ENCODE measurements at places on chromosomes 4 and X.

- DNase-seq: no peak
Measured at GRCh38 chr4:87716371-87717265, 66.5 kb downstream of the DMP1 start.

- DNase-seq: no peak
Measured at GRCh38 chr4:73836373-73837279, at the start of gene CXCL6. Gene CXCL6 (plus strand): TSS chr4:73836678. CDS start chr4:73836751, 73 bp downstream.

DNA sequence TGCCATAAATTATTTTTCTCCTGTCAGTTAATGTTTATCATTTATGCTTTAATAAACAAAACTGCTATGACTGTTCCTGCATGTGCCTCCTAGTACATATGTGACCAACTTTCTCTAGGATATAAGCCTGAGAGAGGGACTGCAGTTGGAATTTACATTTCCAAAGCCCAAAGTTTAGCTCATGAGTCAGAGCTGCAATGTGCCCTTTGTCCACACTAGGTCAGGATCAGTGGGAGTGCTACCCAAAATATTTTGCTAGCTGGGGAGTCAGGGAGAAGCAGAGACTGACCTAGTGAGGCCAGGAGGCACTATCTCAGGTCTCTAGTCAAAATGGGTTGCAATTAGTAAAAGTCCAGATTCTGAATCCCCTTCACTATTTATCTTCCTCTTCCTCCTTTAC lies 92.7 kb downstream of the AR start:
- DNase-seq: no peak

DNA sequence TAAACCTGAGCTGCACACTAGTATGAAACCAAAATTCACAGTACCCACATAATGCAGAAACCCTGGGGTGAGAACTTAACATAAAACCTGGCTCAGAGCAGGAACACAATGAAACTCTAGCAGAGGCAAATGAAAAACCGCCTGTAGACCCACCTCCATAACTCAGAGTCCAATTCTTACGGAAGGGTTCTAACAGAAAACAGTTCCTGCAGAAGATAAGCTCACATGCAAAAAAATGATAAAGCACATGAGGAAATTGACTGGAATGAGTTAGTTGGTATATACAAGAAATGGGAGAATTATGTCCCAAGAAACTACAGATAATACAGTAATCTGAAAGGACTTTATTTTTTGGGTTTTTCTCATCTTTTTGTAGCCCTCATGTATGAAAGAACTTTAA lies 14.7 kb downstream of the RTL9 start:
- DNase-seq: no peak

DNA sequence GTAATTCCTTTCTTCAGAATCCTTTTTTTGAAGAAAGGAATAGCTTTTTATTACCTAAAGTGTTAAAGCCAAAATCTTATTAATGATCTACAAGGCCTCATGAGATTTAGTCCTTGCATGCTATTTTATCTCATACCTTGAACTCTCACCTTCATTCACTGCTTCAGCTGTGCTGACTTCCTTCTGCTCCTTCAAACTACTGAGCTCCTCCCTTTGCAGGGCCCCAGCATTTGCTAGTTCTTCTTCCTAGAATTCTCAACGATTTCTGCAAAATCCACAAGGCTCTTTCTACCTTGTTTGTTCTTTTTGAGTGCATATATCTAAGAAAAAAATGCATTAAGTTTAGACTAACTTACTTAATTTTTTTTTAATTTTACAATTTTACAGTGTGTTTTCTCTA lies 619.5 kb downstream of the EPHA5 start:
- no peak for DNase-seq

- DNase-seq: no peak
Measured at GRCh38 chr4:80070880-80071603, 2.0 kb downstream of the ANTXR2 start.

- no peak for DNase-seq
Measured at GRCh38 chr4:122909683-122910082, 12.7 kb downstream of the NUDT6 start.

- no peak for DNase-seq
Measured at GRCh38 chr4:76702440-76703122, 195.4 kb downstream of the SOWAHB start.

DNA sequence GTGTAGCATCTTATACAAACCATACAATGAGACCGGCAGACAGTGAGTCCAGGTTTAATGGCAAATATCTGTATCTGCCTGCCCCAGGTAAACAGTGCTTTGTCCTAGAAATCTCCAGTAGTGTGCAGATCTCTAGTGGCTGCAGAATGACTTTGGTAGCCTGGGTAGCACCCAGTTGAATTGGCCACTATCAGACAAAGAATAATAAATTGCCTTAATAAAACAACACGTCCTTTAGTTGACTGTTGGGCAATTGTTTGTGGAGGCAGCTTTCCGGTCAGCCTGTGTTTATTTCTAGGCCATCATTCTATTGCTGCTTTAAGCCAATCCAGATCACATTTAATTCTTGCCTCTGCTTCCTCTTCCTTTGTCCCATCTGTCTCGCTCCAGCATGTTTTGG lies 52.5 kb downstream of the SNX25 start:
- DNase-seq: no peak

- DNase-seq: no peak
Measured at GRCh38 chrX:153728095-153728494, 3.4 kb downstream of the ABCD1 start.

DNA sequence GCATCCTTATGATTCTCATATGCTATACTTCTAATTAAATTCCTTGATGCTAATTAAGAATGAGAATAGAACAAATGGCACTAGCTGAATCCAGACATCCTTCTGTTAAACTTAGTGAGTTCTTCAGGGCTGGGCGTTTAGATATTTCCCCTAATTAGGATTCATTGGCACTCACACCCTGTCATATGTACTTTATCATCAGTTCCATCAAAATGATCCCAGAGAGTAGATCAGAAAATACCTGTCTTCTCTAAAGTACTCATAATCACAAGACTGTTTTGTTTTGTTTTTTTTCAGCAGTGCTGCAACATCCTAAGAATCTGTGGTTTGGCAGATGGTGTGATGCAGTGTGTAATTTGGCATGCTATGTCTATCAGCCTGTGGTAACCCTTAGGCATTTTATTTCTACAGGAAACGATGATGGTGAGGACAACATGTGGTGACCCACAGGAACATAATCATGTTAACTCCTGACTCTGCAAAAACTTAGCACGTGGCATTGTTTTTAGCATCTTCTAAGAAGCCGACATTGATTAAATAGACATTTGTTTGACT lies 2528.4 kb downstream of the ARAP2 start:
- no peak for DNase-seq

DNA sequence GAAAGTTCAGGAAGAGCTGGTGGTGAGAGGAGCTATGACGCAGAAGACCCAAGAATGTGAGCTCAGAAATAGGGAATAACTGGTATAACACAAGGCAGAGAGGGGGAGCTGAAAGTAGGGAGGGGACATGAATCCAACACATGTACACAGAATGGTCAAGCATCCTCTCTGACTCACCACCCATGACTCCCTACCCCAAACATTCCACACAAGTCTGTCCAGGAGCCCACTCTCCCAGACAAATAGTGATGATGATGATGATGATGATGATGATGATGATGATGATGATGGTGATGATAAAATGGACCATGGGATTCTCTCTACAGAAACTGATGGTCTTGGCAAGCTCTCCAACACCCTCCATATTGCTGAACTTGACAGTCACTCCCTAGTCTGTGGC lies 46.4 kb downstream of the NAT8L start:
- no peak for DNase-seq

GRCh38 chr4:23388699-23389395 lies 501.0 kb downstream of the PPARGC1A start:
- no peak for DNase-seq

- no peak for DNase-seq
Measured at GRCh38 chr4:6498511-6499237, 26.3 kb upstream of the PPP2R2C start.

DNA sequence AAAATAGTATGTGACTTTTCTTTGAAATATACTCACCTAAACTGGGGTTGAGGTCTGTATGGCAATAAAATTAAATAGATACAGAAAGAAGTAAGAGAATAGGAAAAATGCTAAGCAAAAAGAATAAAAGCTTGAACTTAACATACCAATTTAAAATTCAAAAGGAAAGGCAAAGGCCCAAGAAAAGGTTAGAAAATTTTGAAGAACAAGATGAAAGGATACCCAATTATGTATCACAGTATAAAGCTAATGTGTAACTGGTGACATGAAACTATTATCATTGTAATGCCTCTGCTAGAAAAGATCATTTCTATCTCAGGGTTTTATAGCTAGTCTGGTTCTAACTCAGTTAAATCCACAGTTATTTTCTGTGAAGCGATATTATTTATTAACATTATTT lies 99.1 kb downstream of the PDLIM5 start:
- DNase-seq: no peak

DNA sequence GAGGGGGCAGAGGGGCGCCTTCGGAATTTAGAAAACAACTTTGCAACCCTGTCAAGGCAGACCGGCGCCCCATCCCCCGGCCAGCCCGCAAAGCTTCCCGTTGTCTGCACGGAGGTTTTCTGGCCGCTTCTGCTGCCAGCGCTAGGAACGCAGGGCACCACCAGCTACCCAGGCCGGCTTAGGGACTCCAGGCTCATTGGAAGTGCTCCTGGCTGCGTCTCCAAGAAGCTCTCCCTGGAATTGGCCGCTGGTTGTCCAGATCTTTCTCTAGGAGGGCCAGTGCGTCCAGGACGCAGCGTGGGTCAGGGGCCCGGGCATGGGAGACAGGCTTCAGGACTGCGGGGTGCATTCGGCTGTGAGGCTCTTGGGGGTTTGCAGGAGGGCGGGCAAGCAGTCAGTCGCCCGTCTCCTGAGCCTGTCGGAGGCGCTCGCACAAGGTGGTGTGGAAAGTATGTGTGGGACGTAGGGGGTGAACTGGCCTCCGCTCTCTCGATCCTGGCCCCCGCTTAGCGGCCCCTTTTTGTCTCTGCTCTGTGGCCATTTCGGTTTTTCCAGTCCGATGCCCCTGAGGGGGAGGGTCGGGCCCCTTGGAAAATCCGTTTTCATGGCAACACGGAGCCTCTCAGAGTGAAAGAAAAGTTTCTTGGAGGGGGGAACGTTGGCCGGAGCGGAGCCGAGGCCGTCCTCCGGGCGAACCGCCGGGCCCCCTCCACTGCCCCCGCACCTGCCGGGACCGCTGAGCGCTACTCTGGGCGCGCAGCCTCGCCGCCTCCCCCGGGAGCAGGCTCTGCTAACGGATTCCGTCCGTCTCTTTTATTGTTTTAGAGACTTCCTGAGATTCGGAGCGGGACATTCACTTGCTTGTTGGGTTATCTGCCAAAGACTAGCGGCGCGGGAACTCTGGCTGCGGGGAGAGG lies 810 bp upstream of the SOX3 start:
- DNase-seq: no peak

- DNase-seq: no peak
Measured at GRCh38 chr4:24573582-24573981, 10.8 kb downstream of the DHX15 start.

- peak; percentile 5 for DNase-seq
Measured at GRCh38 chrX:96372313-96373046, 312.2 kb upstream of the DIAPH2 start.

GRCh38 chrX:23803931-23804381 lies 21.0 kb downstream of the SAT1 start:
- DNase-seq: no peak

GRCh38 chr4:36281384-36282106 lies at the start of gene DTHD1:
Gene DTHD1 (plus strand): TSS chr4:36281616. CDS start chr4:36281759, 143 bp downstream.
- DNase-seq: no peak

DNA sequence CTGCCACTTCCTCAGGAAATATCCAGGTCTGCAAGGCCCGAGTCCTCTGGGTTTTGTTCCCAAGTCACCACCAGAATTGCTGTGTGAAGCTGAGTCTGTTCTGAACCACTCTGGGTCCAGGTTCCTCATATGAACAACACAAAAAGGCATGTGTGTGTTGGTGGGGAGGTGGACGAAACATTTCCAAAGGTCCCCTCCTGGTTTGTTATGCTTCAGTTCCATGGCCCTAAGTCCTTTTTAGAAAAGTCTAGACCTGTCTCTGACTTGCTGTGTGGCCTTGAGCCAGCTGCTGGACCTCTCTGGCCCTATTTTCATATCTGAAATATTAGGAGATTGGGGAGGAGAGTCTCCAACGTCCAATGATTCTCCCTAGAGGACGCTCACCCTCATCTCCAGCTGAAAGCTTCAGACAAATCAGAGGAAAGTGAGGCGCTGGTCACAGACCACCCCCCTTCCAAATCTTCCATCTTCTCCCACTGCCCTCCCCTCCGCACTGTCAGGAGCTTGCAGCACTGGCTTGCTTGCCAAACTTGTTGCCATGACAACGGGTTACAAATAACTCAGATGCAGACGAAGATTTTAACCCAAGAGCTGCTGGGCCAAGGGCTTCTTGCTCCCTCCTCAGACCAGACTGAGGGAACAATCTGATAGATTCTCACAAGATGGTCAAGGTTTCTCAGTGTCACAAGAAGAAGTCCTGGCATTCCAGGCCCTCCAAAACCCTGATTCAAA lies 64.5 kb downstream of the SMC1A start:
- no peak for DNase-seq

DNA sequence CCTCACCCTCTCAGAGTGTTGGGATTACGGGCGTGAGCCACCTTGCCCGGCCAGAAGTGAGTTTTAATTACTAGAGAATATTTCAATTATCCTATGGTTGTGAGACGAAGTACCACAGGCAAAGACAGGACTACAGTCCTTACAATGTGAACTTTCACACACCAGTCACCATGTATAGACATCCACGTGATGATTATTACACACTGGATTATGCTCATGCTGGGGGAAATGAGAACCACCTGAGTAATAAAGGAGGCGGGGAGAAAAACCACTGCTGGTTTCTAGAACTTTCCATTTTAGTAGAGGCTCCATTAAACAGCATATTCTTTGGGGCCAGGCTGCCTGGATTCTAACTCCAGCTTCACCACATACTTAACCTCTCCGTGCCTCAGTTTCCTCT lies 42.5 kb upstream of the TLR2 start:
- no peak for DNase-seq

DNA sequence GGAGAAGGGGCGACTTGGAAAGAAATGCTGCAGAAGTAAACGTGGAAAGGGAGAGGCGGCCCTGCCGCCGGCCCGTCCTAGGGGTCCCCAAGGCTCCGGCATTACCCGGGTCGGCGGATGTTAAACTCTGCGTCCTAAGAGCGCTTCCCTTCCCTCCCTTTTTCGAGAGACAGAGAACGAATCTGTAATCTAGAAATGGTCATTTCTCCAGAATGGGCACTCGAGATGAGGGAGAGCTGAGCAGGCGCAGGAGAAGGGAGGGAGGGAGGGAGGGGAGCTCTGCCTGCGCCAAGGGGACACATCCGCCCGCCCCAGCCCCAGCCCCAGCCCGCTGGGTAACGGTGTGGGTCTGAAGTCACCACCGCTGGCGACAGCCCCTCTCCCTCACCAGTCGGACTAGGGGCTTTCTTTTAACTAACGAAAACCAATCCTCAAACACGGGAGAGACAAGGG lies 1.7 kb downstream of the HCFC1 start:
- DNase-seq: no peak

DNA sequence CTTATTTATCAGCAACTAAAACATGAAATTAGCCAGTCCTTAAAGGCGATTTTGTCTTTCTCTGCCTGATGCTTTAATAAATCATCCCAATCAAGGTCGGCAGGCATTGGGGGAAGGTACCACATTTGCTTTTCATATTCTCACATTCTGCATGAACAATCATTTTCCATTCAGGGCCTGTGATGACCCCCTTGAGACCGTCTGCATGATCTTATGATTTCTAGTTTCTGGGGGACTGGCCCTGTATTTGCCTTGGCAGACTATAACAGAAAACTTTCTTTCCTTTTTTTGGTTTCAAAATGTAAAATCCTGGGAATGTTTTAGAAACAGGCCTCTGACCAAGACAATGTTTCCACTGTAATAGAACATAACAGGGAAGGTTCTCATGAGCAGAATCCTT lies 296.8 kb downstream of the IDS start:
- DNase-seq: no peak
